Upper lobe of right lung (tissue), 1 donor: ENCODE measurements at places on chromosomes 1 and 21. TPM values are rescaled to one million over a fixed set of nuclear protein-coding genes. Genes with fewer than 3 reads are reported as not detected.

The S100A5 gene
- total RNA-seq: not detected

The NEK7 gene
- total RNA-seq: 96.9 TPM

- no peak for DNase-seq
Observed at GRCh38 chr1:37741130-37741529, 23.8 kb downstream of the EPHA10 start.

DNA sequence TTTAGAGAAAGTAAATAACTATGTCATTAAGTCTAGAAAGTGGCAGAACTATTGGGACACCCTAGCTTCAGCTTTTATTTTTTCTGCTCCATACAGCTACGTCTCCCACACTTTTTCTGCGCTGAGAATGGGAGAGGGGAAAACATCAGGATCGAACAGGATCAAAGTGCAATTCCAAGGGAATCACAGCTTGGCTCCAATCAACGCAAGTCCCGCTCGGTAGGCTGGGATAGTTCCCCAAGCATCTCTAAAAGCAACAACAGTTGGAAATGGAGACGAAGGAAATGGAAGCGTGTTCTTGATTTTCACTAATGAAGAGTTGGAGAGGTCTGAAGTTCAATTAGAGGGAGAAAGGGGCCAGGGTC lies 536 bp downstream of the HMGCL start:
- DNase-seq: no peak

- DNase-seq: no peak
Observed at GRCh38 chr1:232676307-232676706, 46.4 kb upstream of the SIPA1L2 start.

DNA sequence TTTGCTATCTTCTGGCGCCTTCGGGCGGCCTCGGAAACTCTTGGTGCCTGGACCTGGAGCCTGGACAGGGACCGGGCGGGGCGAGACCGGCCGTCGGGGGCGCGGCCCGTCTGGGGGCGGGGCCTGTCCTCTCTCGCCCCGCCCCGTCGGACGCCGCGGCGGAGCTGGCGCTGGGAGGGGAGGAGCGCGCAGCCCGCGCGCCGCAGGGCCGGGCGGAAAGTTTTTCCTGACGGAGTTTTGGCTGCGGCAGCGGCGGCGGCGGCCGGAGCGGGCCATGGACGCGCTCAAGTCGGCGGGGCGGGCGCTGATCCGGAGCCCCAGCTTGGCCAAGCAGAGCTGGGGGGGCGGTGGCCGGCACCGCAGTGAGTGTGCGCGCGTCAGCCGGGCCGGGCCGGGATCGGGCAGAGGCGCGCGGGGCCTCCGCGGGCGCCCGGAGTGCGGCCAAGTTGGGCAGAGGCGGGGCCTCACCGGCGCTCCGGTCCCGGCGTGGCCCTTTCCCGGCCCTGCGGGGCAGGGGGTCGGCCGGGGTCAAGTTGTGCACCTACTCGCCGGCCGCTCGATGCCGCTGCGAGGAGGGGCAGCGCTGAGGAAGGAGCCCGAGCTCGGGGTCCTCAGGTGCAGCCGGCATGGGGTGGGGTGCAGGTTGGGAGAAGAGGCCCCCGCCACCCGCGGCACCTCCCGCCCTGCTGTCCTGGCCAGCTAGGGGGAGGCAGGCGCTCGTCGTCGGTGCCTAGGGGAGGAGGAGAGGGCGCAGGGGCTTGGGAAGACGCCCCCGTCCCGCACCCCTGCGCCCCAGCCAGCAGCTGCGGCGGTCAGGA lies at the start of gene LDLRAP1:
LDLRAP1 (plus strand) TSS at position 182 of the 818 bp plus-strand sequence; CDS start at position 275, 93 bp downstream.
- DNase-seq: peak; percentile 90

DNA sequence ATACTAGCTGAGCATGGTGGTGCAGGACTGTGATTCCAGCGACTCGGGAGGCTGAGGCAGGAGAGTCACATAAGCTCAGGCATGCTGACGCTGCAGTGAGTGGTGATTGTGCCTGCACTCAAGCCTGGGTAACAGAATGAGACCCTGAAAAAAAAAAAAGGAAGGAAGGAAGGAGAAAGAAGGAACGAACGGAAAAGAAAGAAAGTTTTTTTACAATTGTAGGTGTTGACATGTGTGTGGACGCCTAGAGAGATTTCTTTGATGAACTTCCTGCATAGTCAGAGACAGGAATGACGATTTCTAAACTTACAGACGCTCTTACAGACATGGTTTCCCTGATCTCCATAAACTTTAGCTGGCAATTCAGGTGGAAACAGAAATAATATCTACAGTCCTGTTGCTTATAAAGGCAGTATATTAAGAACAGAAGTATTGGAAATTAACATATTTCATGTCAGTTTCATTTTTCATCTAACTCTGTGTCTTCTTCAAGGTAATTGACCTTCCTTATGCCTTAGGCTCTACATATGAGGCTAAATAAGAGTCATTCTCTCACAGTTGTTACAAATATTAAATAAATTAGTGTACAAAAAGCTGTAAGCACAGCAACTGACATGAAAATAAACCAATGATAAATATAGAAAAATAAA lies 4.1 kb downstream of the SAMSN1 start:
- no peak for DNase-seq

- DNase-seq: no peak
Observed at GRCh38 chr1:56547977-56548376, 31.4 kb downstream of the PLPP3 start.

DNA sequence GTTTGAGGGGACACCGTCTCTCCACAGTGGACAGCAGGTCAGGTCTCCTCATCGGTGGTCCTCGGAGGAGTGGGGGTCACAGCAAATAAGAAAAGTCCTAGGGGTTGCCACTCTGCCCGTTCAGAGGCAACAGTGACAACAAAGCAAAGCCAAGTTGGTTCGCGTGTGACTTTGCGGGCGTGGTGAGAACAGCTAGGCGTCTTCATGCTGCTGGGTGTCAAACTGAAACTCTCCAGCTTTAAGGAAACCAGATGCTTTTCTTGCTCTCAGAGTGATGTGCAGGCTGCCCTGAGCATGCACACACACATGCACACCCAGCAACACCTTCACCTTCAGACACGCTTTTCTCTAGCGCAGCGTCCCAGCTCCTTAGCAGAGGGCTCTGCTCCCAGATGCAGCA lies 70.1 kb upstream of the ARHGEF16 start:
- no peak for DNase-seq

GRCh38 chr1:200751717-200752116 lies 13.0 kb downstream of the CAMSAP2 start:
- DNase-seq: no peak
